ENCODE measurements at places on chromosomes 4 and X.

GRCh38 chrX:1743105-1743504 lies 128.2 kb downstream of the ASMT start:
- DNase-seq, result no peak

DNA sequence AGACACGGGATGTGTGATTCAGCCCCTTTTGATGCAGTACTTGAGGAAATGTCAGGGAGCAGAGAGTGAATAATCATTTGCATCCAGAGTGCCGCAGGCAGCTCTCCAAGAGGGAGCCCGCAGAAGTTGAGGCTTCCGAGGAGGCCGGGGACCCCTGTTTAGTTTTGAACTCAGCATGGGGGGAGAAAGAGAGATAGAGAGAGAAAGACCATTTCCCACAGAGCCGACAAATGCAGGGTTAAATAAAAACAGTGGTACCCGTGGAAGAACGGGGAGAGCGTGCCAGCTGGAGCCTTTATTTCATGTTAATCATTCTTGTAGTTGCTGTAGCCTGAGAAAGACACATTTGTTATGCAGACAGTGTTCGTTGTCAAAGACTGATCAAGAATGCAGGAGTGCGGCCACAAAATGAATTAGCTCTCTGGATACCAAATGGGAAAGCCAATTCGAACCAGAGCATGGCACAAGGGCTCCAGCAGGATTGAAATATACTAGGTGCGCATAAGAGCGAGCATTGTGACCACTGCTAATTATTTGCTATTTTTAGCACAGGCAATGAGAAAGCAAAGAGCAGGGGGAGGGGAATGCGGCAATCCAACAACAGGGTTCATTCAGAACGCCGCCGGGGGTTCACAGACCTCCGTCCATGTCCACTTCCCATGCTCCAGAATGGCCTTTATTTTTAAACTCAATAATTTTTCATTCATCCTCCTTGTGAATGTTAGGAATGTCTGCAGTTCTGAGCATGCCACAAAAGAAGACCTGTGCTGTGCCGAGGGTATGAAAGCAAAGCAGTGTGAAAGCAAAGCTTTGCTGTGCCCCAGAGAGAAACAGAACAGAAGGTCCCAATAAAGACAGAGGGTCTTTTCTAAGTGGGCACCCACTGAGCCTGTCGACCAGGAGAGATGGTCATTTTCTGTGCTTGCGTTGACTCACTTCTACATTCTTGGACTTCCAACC lies 243.9 kb upstream of the VCX3A start:
- no peak for DNase-seq

- no peak for DNase-seq
Measured at GRCh38 chrX:134482371-134482770, 22.4 kb downstream of the HPRT1 start.

DNA sequence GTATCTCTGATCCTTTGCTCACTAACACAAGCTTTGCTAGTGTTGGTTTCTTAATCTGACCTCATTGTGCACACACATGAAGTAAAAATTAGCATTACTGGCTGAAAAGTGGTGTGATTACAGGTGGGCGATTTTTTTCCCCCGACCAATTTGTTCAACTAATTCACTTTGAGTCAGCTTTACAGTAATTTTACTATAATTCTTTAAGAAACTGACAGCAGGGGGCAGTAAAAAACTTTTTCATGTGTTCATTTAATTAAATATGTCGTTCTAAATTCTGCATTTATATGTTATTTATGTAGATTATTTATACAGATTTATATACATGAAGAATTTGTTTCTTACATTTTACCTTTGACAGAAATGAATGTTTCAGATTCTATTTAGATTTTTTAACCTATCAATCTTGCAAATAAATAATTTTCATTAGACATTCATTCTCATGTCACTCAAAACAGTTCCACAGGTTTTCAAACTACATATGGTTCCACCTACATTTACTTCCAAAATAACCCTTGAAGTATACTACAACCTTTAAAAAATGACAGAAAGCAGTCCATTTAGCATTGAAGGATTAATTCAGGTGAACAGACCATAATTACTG lies 17.5 kb downstream of the PALLD start:
- DNase-seq, result no peak

DNA sequence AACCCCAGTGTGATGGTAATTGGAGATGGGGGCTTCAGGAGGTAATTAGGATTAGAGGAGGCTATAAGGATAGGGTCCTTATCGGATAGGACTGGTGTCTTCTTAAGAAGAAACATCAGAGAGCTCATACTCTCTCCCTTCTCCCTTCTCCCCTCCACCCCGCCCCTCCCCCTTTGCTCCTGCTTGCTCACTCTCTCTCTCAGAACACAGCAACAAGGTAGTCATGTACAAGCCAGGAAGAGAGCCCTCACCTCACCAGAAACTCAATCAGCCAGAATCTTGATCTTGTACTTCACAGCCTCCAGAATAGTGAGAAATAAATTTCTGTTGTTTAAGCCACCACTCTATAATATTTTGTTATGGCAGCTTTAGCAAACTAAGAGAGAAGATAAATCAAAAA lies 4.5 kb downstream of the DDX60L start:
- DNase-seq, result no peak

GRCh38 chr4:37909332-37910090 lies 18.6 kb downstream of the TBC1D1 start:
- no peak for DNase-seq

GRCh38 chrX:21837056-21837455 lies 2.4 kb upstream of the MBTPS2 start:
- DNase-seq, result no peak

DNA sequence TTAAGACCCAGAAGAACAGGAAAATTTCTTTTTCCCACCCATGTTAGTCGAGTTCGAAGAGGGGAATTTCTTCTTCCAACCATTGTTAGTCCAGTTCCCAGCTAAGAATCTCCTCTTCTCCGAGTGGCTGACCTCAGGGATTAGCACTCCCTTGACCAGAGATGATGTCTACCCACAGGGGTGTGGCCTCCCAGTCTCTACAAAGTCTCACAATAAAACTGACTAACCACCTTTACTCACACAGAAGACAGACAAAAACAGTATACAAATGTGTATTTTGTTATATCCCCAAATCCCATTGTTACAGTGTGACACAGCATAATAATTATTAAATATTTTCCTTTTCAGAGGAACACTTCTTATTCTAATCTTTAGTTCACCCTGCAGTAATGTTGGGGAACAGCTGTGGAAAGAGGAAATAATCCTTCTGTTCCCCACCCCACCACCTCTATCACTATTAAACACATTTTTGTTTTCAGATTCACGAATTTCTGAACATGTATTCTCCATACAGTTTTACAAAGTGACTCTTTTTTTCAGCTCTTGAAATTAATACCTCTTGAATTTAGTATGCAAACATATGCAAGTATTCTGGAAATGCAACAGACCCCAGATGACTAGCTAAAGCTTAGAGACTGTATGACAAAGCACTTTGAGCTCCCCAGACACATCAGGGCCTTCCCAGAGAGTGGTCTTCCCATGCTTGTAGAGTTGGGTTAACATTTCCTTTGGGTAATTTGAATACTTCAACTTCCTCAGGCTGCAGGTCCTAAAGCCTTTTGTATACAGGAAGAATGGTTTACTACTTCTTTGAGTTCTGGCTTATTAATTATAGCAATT lies 62.5 kb upstream of the NFKB1 start:
- DNase-seq, result no peak

- DNase-seq, result no peak
Measured at GRCh38 chr4:41110050-41110449, 104.3 kb downstream of the APBB2 start.

GRCh38 chr4:74397748-74398426 lies 32.9 kb downstream of the EREG start:
- no peak for DNase-seq

DNA sequence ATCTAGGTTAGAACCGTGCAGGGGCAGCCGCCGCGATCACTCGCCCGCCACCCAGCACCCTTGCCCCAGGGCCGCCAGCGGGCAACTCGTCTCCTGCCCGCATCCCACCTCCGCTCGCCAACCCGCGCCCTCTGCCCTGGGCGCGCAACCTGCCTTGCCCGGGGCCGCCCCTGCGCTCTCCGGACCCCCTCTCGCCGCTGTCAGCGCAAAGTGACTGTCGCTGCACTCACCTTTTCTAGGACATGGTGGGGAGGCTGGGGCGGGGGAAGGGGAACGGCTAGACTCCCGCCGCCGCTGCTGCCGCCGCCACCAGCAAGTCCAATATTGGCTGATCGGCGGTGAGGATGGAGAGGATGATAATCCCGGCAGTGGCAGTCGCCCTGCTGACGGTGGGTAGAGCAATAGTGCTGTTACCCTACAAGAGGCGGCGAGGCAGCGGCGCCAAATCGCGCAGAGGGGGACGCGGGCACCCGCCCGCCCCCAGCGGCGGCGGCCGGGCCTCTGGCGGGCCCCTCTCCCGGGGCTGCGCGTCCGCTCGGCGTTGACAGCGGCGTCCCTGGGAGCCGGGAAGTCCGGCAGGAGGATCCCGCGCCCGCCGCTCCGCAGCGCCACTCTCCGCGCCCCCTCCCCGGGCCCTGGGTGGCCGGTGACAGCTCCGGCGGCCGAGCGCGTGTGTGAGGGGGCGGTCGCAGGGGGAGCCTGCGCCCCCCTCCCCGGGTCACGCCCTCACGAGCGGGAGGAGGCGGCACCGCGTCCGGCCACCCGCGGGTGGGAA lies 2.3 kb upstream of the NR3C2 start:
- no peak for DNase-seq

DNA sequence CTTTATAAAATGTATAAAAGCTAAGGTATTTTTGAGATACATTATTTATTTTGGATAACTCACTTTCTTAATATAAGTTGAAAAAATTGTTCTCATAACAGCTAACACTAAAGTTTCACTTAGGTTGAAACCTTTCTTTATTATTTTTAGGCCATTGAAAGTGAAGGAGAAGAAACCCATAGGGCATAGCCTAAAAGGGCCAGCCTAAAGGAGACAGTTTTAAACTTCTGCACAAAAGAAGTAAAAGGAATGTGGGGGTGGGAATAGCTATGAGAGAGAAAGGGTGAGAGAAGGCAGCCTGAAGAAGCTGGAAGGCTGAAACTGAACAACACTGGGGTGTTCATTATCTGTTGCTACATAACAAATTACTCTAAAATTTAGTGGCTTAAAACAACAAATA lies 57.6 kb upstream of the RAPGEF2 start:
- DNase-seq, result no peak

- DNase-seq, result no peak
Measured at GRCh38 chr4:38859501-38859900, 2.9 kb upstream of the TLR6 start.

- no peak for DNase-seq
Measured at GRCh38 chr4:163587867-163588266, 93.4 kb downstream of the TMA16 start.

GRCh38 chrX:69163936-69164741 lies 1.1 kb downstream of the PJA1 start:
- DNase-seq, result no peak

DNA sequence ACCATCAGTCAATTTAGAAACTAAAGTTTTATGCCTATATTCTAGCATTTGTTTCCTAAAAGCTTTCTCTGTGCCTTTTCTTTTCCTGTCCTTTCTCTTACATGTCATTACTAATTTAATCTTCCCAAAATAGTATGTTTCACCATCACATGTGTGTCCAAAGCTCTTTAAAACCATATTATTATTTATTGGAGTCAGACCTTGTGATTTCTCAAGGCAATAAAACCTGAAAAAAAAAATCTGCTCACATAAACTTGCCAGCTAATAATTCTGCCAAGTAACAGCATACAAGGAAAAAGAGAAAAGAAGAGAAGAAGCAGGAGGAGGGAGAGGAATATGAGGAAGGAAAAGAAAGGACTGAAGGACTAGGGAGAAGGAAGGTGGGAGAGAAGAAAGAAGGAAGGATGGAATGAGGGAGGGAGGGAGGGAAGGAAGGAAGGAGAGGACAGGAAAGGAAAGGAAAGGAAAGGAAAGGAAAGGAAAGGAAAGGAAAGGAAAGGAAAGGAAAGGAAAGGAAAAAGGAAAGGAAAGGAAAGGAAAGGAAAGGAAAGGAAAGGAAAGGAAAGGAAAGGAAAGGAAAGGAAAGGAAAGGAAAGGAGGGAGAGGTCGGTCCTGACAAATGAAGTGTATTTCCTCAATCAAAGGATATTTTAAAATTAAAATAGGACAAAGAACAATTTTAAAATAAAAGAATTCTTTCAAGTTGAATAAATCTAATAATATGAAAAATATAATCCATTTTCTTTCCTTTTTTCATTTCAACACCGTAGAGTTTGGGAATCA lies 57.4 kb downstream of the ANTXR2 start:
- no peak for DNase-seq

DNA sequence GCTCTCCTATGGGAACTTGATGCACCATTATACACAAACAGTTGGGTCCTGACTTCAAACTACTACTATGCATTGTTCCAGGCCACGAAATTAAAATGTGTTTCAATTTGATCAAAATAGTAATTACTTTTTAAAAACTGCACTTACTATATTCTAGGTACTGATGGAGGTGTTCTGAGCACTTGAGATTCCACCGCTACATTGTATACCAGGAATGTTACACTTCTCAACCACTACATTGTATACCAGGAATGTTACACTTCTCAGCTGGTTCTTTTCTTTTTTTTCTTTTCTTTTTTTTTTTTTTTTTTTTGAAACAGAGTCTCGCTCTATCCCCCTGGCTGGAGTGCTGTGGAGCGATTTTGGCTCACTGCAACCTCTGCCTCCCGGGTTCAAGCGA lies 77.9 kb downstream of the ELOVL6 start:
- DNase-seq, result no peak

DNA sequence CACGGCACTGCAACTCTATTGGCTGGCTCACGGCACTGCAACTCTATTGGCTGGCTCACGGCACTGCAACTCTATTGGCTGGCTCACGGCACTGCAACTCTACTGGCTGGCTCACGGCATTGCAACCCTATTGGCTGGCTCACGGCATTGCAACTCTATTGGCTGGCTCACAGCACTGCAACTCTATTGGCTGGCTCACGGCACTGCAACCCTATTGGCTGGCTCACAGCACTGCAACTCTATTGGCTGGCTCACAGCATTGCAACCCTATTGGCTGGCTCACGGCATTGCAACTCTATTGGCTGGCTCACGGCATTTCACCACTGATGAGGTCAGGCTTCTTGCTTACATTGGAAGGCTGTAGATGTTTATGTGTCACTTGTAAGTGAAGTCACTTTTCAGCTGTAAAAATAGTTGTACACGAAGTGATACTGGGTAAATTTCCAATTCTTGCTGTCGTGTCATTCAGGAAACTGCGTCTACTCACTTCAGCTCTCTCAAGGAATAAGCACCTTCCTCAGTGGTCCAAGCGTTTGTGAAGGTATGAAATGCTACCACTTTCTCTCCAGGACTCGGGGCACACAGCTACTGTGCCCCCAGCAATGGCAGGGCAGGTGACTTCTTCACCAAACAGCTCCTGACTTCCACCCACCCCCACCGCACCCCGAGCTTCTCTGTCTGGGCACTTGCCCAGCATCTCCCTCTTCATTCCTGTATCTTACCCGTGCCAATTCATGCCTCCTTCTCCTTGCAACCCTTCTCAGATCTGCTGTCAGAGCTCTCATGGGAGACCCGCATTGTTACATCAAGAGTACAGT lies 141.3 kb downstream of the AFAP1 start:
- no peak for DNase-seq

- DNase-seq, result no peak
Measured at GRCh38 chrX:1407035-1407434, 15.1 kb upstream of the SLC25A6 start.

Data from epithelial cell of prostate (primary cell).